ENCODE measurements at places on chromosomes 1 and 21.

DNA sequence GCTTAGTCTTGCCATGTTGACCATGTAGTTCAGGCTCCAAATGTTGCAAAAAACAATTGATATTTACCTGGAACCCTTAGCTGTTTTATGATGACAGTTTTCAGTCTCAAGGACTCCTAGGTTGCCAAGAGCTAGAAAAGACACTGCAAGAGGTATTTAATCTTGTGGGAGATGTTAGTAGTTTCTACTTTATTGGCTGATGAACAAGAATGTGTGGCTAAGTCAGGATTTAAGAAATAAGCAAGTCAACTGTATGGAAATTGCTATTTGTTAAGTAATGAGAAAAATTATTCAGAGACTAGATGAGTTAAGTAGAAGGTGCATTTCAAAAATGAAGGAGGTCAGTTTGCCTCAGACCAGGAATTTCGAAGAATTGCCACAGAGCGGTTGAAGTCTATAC lies 639.7 kb upstream of the USP24 start:
- no peak for DNase-seq

GRCh38 chr1:81509594-81509993 lies 291.1 kb upstream of the ADGRL2 start:
- no peak for DNase-seq

DNA sequence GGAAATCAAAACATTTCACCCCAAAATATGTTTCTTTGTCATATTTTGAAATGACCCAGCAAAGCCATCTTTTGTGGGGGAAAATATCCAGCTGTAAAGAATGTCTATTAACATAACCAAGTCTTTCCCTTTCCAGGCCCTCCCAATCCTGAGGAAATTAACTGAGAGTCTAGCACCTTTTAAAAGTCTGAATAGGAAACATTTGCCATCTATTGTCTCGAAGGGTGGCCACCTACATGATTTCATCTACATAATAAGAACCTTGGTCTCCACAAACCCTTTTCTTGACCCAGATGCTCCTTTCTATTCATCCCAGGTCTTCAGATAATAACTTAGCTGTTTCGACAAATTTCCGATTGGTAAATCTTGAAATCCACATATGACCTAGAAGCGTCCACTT lies 5.4 kb upstream of the MT1HL1 start:
- no peak for DNase-seq

DNA sequence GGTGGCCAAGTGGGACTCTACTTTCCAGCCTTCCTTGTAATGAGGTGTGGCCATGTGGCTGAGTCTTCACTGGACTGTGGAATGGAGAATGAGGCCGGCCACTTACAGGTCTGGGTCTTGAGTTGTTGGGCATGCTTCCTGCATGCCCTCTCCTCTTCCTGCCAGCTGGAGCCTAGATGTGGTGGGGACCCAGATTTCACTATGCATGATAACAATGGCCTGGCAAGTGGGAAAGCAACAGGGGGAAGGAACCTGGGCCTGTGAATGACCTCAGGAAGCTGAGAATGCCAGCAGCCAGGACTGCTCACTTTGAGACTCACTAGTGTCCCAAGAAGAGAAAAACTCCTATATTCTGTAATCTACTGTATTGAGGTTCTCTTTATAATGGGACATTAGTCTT lies 8.5 kb upstream of the SLC26A9 start:
- no peak for DNase-seq

DNA sequence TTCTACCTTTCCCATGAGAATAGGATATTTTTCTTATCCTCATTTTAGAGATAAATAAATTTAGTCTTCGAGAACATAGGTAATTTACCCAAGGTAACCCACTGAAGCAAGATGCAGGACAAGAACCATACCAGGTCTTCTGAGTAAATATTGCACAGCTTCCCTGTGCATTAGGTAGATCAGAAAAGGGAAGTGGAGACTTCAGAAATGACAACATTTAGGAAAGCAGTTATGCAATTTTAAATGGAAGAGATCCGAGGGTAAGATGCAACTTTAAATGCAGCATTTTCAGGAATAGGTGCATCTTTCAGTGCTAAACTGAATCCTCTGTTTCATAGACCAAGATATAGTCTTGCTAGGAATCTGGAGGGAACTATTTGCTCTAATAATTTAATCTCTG lies 206.4 kb upstream of the SGIP1 start:
- DNase-seq = no peak

GRCh38 chr1:28855969-28856368 lies 44.0 kb downstream of the OPRD1 start:
- no peak for DNase-seq

GRCh38 chr1:47181955-47182675 lies 7.7 kb downstream of the PDZK1IP1 start:
- no peak for DNase-seq

GRCh38 chr1:51415963-51416362 lies 85.6 kb upstream of the TTC39A start:
- no peak for DNase-seq

GRCh38 chr1:228898582-228898992 lies 163.3 kb downstream of the RHOU start:
- no peak for DNase-seq

GRCh38 chr1:98330224-98330623 lies 331.3 kb upstream of the SNX7 start:
- DNase-seq = no peak

DNA sequence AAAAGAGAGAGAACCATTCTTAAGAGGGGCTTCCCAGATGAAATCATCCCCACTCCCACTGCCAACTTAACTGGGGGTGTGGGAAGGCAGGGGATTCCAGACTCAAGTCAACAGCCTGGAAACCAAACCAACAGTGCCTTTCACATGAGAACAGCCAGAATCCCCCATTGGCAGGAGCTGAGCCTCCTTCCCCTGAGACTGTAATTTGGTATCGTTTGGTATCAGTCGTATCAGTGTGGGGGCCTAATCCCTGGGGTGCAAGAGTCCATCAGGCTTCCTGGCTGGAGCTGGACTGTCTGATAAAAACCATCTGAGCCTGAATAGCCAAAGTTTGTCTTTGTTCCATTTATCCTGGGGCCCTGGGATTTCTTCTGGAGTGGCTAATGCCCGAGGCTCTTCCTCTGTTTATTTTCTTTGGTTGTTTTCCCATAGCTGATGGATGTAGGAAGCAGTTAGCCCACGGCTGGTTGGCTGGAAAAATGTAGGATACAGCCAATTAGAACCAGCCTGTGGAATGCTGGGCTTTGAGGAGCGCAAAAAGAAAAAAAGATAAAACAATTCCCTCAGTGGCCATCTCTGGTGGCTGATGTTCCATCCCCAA lies 84.6 kb downstream of the LAMC2 start:
- no peak for DNase-seq

DNA sequence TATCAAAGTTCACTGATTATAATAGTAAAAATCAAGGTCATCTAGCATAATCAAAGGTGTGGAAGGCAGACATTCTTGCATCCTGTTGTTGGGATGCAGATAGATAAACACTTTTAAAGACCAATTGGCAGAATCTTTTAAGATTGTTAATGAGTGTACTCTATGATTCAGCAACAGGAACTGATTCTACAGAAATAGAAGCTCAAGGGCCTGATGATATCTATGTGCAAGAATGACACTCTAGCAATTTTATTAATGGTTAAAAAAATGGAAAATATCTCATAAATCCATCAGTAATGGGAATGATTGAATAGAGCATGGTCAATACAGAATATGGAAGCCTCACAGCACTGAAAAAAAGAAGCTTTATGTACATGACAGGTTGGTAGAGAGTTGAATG lies 2.2 kb upstream of the ATP1A4 start:
- no peak for DNase-seq

All from stimulated activated CD4-positive, alpha-beta T cell treated with anti-CD3 and anti-CD28 coated beads, TNF-alpha, amount 100 ng/mL, for 24 hours (primary cell).